ENCODE measurements at places on chromosomes 7 and 10.
A peak's percentile ranks its signal among the peaks of the same experiment; 100 is the strongest.

DNA sequence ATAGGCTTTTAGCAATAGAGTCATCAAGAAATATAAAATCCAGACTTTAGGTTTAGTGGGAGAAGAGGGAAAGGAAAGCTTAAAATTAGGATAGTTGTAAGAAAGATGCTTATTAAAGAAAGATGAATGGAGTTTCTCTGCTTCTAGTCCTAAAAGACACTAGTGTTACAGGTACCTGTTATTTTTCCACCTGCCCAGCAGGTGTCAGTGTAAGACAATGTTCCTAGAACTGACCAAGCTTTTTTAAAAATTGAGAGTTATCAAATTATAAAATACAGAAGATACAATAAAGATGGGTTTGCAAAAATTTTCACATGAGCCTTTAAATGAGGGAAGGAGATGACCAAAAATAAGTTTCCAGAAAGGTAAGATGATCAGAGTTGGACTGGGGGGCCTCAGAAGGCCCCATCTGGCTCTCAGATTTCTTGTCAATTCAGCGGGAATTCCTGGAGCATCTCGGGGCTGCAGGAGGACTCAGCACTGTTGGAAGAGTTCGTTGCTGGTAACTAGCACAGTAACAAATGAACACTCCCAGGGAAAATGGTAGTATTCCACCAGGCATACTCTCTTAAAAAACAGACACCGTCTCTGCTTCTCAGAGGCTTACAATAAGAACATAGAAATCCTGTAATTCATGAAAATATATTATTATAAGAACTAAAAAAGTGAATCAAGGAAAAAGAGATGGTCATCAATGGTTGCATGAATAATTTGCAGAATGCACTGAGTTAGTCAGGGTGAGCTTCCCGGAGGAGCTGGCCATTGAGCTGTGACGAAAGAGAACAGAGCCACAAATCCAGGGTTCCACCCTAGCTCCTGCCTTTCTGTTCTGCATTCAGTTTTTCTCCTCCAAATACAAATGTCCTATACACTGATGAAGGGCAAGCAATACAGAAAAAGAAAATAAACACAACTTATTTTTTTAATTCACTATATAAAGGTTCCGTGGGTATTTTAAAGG is 71.8 kb upstream of the PIK3CG start:
- DNase-seq: peak; percentile 39

GRCh38 chr7:109126404-109127050 is 556.9 kb downstream of the DNAJB9 start:
- no peak for DNase-seq

DNA sequence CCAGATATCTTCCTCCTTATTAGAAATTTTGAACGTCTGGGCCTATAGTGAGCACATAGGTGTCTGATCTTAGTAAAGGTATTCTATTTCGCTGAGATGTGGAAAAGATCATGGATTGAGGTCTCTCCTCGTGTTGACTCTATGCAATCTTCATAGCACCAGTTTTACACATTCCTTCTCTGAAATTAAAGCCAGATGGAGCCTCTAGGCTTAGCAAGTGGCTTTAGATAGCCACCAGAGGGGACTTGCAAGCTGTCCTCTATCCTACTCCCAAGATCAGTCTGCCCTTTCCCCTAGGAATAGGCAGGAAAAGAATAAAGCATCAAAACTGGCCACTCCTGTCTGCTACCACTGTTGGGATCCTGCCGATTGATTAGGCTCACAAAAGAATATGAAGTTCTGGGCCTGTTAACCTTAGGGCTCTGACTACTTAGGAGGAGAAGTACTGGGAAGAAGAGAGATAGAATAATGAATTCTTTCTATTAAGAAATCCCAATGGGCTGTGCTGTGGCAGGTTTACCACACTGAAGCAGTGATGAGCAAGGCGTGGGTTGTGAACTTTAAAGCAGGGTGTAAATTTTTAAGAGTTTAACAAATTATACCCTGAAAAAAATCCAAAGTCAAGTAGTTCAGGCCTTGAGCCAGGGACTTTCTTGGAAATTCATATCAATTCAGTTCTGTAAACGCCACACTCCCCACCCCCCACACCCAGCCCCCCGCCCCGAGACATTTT is 2.2 kb upstream of the STRIP2 start:
- DNase-seq: no peak

DNA sequence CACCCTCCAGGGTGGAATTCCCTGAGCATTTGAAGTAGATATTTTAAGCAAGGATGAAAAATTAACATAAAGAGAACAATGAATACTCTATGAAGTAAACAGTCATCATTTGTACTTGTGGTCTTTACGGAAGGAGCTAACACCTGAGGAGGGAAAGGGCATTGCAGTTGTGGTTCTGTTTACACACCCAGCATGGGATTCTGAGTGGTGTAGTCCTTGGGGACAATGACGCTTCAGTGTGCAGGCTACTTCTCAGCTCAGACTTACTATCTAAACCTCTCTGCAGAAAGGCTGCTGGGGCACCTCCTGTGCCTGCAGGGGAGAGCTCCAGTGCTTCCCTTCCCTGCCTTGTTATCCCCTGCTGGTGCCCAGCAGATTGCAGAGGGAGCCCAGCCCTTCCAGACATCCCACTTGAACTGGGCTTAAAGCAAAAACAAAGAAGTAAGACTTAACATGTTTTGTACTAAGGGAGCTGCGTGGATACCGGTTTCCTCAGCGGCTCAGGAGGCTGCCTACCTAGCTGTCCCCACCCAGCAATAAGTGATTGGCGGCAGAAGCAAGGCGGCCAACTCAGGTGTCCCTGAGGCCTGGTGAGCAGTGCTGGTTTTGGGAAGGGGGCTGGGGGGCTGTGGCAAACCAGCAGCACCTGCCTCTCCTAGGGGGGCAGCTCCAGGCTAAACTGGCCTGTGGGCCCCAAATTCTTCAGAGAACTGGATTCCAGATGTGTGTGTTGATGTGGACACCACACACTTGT is 89.1 kb downstream of the CELF2 start:
- no peak for DNase-seq

- DNase-seq: no peak
Measured at GRCh38 chr7:130943981-130944380, 210.0 kb upstream of the KLF14 start.

DNA sequence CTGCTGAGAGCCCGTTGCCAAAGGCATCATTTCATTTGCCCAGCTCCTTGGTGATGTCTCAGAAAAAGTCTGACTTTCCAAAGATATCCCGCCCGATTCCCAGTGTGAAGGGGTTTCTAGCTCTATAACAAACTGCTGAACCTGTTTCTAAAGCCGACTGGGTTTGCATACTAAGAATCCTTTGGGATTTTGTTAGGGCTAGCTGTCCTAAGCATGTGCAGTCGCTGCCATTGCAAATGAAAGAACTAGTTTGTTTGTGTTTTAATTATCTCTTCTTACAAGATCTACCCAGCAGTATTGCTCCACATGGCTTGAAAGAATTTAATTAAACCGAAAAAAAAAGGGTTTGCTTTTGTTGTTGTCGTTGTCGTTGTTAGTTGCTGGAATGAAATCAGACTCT is 476.6 kb downstream of the GATA3 start:
- no peak for DNase-seq

- no peak for DNase-seq
Measured at GRCh38 chr7:139548302-139549028, 25.0 kb downstream of the CLEC2L start.
